NCI-H2107 (cell line): ENCODE measurements at places on chromosomes 1 and 21.

- no peak for DNase-seq
Observed at GRCh38 chr21:44539991-44540666, at the start of gene KRTAP10-1. TSS of gene KRTAP10-1 (minus strand) at chr21:44540195. CDS start at chr21:44540150, 45 bp downstream.

DNA sequence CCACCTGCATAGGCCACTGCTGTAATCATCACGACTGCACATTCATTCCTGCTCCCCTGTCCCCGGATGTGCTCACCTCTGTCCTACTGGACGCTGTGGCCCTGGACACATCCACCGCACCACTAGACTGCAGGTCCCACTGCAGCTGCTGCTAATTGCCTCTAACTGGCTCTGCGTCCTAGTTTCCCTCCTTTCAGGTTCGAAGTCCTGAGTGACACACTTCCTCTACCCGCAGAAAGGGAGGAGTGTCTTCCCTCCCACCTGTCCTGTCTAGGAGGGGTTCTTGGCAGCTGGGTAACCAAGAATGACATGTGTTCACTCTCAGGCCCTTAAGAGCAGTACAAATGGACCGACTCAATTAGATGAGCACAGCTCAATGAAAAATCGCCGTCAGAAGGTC, 40.5 kb upstream of the ITPKB start:
- no peak for DNase-seq

- no peak for DNase-seq
Observed at GRCh38 chr1:222938986-222939385, 124.1 kb downstream of the DISP1 start.

GRCh38 chr1:228276901-228277490, 69.2 kb downstream of the OBSCN start:
- DNase-seq: no peak

- no peak for DNase-seq
Observed at GRCh38 chr1:165143437-165144065, 213.0 kb downstream of the LMX1A start.

GRCh38 chr21:45833414-45833813, 148.2 kb upstream of the COL6A1 start:
- no peak for DNase-seq

DNA sequence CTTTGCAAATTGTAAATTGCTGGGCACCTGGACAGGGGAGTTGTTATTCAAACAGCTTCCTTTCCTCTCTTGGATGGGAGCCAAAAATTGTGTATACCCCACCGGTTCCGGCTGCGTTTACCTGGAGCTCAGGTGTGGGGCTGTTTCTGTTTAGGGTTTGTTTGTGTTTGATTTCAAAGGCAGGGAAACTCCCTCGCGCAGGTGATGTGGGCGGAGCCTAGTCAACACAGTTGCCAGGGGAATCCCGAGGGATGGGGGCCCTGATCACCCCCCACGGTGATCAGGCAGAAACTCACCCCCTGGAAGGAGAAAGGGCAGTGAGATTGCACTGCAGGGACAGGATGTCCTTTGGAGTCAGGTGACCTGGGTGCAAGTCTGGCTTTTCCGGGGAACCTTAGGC, 28.3 kb downstream of the CDCP2 start:
- DNase-seq: no peak

DNA sequence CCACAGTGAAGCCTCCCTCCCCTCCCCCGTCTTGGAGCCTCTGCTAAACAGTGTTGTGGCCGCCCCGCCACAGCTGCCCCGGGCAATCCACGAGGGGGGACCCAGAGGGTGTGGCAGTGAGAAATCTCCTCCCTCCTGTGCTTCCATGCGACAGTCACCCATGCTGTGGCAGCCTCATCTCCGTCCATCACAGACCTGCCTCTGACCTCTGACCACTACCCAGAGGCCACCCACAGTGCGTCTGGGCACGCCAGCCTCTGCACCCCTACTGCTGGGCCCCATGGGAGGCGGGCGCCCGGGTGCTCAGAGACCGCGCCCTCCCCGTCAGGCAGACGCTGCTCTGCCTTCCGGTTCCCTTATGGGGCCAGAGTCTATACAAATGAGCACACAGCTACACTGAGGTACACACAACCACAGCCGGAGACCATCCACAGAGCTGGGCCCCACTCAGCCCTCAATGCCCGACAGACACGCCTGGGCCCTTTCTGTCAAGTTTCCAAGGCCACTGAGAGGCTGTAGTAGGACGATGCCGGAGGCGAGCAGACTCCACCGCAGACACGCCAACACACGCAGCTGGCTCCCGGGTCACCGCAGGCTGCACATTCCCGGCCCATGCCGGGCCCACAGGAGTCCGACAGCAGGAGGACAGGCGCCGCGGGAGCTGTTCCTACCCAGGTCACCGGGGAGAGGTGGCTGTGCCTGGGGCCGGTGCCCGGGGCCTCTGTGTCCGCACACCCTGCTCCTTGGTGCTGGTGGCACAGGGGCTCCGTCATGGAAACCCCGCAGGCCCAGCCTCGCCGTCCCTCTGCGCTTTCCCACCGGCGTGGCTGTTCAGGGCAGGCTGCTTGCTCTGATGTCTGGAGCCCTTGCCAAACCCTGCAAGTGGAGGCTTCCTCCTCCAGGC, 23.9 kb upstream of the TMEM52 start:
- no peak for DNase-seq

GRCh38 chr1:220521778-220522177, 6.2 kb upstream of the MARK1 start:
- peak; percentile 43 for DNase-seq

- DNase-seq: no peak
Observed at GRCh38 chr1:221035662-221036153, 156.5 kb downstream of the HLX start.

GRCh38 chr1:28078680-28079626, 9.5 kb downstream of the EYA3 start:
- DNase-seq: no peak

- DNase-seq: no peak
Observed at GRCh38 chr1:246317332-246318035, 189.6 kb downstream of the SMYD3 start.

DNA sequence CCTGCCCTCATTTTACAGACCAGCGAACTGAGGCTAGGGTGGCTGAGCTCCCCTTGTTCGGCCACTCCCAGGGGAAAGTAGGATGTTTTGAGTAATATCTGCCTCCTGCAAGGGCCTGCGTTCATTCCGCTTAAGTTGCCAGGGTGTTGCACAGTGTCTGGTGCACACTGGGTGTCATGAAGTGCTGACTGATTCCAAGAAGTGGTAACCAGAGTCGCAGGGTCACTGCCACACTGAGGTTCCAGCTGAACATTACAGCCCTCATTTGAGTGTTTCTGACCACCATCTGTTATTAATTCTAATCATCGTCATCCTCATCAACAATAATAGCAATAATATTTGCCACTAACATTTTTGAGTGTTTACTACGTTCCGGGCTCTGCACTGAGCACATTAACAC, 250.6 kb downstream of the KAZN start:
- DNase-seq: no peak

DNA sequence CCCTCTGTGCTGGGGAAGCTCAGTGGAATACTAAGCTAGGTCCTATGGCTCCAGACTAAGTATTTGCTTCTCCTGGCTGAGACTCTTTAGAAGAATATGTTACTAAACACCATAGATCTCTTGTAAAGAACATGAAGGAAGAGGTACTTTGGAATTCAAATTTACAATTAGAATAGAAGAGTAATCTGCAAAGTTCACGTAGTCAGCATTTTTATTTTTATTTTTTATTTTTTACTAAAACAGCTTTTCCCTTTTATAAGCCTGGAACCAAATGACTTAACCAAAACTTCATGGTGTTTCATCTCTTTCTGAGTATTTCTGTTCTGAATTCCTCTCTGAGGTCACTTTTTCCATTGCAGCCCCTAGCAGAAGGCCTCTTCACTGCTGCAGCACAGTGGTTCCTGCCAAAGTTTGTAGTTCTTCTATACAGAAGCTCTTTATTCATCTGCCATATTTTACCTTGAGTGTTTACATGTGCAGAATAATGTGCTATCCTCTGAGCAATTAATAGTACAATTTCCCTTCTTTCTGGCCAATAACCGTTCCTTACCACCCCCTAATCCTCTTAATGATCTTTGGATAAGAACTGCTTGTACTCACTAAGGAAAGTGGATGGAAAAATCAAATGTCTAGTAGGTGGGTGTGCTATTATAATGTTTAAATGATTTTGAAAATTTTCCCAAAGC, 27.2 kb downstream of the TSEN15 start:
- DNase-seq: no peak

DNA sequence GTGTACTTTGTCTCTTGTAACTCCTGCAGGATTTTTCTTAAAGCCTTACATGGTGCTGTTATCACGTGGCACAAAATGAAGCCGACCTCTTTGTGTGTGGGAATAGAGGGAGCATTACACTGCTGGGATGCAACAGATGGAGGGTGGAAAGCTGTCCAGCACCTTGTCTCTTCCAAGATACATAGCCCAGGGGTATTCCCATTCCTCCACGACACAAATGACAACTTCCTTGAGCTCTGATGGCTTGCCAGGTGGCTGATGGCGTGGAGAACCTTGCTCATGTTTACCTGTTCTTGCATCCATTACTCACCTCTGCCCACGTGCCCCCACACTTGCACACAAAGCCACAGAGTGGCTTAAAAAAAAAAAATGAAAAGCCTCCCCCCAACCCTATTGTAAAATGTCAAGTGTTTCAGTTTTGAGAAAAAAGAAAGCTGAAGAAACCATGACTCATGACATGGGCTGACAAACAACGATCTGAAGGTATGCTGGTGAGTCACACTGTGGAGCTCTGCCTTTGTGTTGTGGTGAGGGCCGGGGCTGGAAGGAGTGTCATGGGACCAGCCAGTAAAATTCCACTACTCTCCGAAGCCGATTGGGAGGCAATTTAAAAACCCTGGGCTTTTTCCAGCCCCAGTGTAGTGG, 32.0 kb upstream of the ATP5PO start:
- DNase-seq: peak; percentile 64

- no peak for DNase-seq
Observed at GRCh38 chr21:43262427-43262826, 93.6 kb downstream of the CRYAA start.

- DNase-seq: no peak
Observed at GRCh38 chr1:3477241-3477995, 23.0 kb downstream of the ARHGEF16 start.

DNA sequence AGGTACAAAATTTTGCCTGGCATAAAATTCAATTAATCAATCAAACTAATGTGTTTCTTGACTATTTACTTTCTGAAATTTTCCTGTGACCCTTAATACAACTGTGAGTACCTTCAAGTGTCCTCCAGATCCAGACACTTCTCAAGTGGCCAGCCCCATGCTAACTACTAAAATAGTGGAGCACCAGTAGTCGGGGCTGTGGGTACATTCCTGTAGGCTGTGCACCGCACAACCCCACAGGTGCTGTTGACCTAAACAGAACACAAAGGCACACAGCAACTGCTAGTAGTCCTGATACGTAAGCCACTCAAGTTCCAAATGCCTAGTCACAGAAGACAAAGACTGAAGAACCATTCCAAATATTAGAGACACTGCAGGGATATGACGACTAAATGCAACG, 36.6 kb downstream of the TMEM50B start:
- no peak for DNase-seq

DNA sequence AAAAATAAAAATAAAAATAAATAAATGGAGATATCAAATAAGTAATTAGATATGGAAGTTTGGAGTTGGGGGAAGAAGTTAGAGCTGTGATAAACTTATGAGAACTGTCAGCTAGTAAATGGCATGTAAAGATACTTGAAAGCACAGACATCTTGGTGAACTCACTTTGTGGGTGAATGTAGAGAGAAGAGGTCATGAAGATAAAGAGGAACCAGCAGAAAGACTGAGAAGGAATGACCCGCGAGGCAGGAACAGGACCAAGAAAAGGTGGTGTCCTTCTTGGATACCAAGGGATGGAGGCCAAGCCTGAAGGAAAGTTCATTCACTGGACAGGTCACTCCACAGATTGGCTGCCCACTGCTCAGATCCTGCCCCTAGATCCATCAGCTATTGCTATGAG, 4.7 kb upstream of the CAPZB start:
- no peak for DNase-seq

GRCh38 chr1:107056426-107057196, at the start of gene PRMT6:
TSS of gene PRMT6 (plus strand) at chr1:107056674. CDS start at chr1:107056716, 42 bp downstream.
- DNase-seq: peak; percentile 44

- DNase-seq: no peak
Observed at GRCh38 chr1:25566730-25567341, 23.4 kb downstream of the LDLRAP1 start.

- DNase-seq: no peak
Observed at GRCh38 chr1:156582388-156583017, 3.0 kb downstream of the TTC24 start.

DNA sequence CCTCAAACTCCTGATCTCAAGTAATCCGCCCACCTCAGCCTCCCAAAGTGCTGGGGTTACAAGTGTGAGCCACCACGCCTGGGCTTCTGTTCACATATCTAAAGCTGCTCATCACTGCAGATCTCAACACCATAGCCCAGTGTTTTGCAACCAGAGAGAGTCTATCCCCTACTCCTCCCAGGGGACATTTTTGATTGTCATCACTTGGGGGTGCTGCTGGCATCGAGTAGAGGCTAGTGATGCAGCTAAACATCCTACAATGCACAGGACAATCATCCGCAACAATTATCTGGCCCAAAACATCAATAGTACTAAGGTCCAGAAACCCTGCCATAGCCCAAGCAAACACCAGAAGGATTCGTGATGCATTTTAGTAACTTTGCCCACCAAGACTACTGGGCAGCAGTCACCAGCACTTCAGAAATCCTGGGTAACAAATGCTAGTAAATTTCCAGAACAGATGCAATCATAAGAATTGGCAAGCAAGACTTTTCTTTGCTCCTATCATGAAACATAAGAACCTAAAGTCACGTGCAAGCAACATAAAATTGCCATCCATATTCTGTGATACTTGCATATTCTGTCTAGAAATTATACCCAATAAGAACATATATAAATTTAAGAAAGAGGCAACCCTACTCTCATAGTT, 159.2 kb downstream of the APP start:
- no peak for DNase-seq

DNA sequence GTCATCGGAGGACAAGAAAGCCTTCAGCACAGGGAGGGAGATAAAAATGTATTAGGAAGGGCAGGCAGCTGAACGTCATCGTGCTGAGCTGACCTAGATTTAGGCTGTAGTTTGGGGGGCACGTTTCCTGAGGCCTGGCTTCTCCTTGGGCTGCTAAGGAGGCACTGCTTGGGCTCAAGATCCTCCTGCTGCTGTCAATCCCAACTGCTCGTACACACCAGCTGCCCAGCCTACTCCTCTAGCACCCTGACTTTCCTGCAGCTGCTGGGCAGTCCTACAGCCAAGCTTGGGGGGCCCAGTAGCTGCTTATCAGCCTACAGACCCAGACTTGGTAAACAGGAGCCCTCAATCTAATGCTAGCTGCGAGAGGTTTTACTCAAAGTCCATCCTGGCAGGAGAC, 6.2 kb downstream of the TMEM35B start:
- DNase-seq: no peak

- no peak for DNase-seq
Observed at GRCh38 chr21:32135401-32136363, 143.2 kb downstream of the MIS18A start.

DNA sequence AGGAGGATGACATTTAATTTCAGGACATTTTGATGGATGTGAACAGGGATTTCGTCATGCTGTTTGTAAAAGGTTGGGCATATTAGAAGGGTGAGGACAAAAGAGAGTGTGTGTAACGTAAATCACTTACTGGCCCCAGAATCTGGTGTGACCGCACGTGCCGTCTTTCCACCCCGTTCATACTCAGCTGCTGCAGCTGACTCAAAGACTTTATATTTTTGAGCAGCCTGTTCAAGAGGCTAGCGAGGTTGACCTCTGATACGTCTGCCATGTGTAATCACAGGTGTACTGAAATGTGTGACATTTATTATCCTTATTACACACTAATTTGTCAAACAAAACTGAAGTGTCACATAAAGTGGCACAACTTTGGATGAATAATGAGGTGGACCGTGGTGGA, 66.5 kb upstream of the ERRFI1 start:
- no peak for DNase-seq

- no peak for DNase-seq
Observed at GRCh38 chr1:58850636-58851035, 66.8 kb upstream of the JUN start.
